ENCODE measurements at places on chromosomes 12 and 14.
A peak's percentile ranks its signal among the peaks of the same experiment; 100 is the strongest.

DNA sequence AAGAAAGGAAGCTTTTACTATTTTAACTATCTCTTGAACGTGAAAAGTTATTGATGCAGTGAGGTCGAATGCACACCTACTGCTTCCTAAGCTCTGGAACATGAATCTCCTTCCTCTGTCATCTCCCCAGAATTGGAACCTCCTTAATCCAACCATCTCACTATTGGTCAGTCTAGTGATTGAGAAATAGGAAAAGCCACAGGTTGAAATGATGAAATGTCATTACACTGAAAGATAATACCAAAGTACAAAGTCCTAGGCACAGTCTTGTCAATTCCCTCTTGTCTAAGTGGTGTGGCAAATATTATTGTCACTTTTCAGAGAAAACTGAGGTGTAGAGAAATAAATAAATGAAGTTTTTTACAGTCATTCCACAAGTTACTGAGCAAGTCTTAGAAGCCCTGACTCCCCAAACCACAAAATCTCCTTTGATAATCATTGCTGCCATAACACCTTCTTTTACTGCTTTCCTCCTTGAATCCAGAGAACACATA lies 19.5 kb upstream of the HIGD1C start:
- no peak for DNase-seq

DNA sequence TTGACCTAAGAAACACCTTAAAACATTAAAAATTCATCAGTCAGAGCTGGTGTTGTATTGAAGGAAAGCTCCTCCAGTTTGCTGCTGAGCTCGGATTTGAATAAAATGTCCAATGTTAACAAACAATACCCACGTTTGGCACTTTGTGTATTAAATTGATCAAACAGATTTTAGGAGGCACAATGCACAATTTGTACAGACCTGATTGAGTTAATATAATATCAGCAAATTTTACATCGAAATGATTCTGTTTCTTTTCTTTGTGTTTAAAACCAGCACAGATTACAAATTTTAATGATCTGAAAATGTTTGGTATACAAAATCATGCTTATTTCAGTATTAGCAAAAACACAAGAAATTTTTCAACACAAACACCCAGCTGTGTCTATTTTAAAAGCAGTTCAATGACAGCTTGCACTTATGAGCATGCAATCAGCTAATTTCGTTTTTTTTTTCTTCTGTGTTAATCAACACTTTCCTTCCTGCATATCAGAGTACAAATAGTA lies 2.8 kb upstream of the FOXG1 start:
- DNase-seq: no peak

DNA sequence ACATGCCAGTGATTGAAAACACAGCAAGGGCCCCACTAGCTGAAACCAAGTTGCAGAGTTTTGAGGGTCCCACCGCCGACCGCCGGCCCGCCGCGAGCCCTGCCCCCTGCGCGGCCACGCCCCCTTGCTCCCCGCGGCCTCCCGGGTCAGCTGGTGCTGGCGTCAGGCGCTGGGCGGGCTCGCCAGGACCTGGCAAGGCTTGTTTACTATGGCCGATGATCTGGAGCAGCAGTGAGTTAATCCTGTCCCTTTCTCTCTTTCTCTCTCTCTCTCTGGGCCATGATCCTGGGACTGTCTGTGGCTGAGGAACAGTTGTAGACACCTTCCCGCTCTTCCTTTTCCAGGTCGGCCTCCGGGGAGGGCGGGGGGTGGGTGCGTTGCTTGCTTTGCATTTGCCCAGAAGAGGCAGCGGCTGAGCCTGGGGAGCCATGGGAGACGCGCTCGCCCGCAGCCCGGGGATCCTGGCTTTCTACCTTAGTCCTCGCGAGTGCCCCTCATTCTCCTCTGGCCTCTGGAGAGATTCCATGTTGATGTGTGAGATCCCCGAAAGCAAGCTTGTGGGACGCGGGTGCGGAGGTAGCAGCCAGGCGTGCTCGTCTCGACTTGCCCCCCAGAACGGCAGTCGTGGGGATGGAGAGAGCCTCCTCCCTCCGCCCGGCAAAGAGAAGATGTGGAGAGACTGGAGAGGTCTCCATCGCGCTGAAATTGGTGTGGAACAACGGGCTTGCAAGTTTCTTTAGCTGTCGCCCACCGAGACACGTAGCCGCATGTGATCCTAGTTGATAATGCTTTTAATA lies at the start of gene ABHD4:
Gene ABHD4 (plus strand): TSS at position 202 of the 797 bp plus-strand sequence. CDS start 7 bp downstream, at position 209.
- peak; percentile 20 for DNase-seq

DNA sequence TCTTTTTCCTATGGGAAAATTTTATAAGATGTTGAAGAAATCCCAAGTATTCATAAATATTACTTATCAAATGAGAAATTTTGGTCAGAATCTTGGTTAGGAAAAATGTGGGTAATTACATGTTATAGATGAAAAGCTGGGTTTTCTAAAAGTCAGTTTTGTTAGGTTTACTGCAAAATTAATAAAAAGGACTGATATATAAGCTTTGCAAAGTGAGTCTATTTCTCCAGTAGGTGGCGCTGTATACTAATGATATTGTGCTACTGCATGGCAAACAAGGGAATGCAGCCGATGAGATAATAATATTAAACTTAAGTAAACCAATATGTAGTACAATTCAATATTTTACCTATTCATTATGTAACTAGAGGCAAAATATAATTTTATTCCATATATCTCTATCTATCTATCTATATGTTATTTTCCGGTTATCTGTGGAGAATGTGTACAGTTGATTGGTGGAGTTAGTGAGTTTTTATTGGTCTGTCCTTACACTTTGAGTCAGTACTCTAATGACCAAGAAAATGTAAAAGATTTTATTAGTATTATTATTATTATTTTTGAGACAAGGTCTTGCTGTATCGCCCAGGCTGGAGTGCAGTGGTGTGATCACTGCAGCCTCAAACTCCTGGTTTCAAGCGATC lies 32.9 kb downstream of the MIPOL1 start:
- peak; percentile 64 for DNase-seq

DNA sequence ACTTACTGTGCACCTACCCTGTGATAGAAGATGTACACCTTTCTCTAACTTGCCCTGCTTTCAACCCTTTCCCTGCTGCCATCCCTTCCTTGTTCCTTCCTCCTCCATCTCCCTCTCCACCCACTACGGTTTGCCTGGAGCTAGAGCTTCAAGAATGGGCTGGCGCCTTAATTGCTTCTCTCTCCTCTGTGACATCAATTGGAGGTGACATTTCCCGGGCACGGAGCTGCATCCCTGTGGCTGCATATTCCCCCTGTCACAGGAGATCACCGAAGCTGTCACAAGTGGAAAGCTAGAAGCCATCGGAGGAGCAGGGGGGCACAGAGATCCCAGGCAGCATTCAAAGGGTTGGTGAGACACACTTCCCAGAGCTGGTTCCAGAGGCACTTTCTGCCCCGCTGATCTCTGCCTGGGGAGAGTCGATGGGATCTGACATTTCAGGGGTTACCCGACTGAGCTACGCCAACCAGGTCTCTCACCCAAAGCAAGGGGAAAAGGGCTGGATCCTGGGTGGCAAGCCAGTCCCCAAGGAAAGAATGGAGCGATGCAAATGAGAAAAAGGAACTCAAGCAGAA lies 604.9 kb downstream of the MED13L start:
- no peak for DNase-seq

DNA sequence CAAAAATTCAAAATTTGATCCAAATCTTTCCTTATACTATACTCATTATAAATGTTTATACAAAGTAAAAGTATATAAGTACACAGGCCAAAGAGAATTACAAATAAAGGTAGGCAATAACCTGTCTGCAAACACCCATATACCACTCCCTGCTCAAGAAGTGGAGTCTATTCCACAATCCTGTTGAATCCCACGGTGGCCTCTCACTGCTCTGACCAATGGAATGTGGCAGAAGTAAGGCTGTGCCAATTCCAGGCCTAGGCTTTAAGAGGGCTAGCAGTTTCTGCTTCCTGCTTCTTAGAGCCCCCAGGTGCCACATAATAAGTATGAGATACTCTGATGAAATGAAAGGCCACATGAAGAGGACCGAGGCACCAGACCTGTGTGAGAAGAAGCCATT lies 79.8 kb upstream of the CFL2 start:
- DNase-seq: no peak

- no peak for DNase-seq
Observed at GRCh38 chr12:65948320-65949008, 124.2 kb downstream of the HMGA2 start.
